ENCODE measurements at places on chromosomes 2 and 18. TPM values are rescaled to one million over a fixed set of nuclear protein-coding genes. Genes with fewer than 3 reads are reported as not detected.

GRCh38 chr18:23498877-23499276 is 4.4 kb upstream of the RMC1 start:
- peak; percentile 80 for DNase-seq
- H3K36me3 ChIP-seq: peaks cover under 1% of the 10 kb centered on the region
- no peak overlapping the region for H3K4me3 ChIP-seq
- no peak overlapping the region for H3K27ac ChIP-seq
- peaks cover 9% of the 10 kb centered on the region for H3K4me1 ChIP-seq

- H3K4me3 ChIP-seq: no peak overlapping the region
- peaks cover 10% of the 10 kb centered on the region for H3K27me3 ChIP-seq
- H3K36me3 ChIP-seq: no peaks in the 10 kb centered on the region
- H3K27ac ChIP-seq: no peak overlapping the region
- H3K4me1 ChIP-seq: peaks cover 16% of the 10 kb centered on the region
- DNase-seq: no peak
These were observed 2.2 kb upstream of the EHD3 start for GRCh38 chr2:31231571-31232302.

DNA sequence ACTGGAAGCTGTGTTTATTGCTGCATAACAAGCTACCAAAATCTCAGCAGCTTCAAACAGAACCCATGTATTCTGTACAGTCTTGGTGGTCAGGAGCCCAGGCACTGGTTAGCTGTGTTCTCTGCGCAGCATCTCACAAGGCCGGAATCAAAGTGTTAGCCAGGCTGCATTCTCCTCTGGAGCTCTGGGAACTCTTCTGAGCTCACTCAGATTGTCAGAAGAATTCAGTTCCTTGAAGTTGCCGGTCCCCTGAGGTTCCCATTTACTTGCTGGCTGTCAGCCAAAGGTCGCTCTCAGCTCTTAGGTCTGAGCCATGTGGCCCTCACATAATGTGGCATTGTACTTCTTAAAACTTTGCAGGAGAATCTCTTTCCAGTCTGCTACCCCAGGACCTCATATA is 123.6 kb upstream of the SMIM21 start:
- no peak for DNase-seq
- peaks cover 8% of the 10 kb centered on the region for H3K27me3 ChIP-seq
- H3K36me3 ChIP-seq: no peaks in the 10 kb centered on the region
- no peak overlapping the region for H3K4me3 ChIP-seq
- no peak overlapping the region for H3K27ac ChIP-seq

DNA sequence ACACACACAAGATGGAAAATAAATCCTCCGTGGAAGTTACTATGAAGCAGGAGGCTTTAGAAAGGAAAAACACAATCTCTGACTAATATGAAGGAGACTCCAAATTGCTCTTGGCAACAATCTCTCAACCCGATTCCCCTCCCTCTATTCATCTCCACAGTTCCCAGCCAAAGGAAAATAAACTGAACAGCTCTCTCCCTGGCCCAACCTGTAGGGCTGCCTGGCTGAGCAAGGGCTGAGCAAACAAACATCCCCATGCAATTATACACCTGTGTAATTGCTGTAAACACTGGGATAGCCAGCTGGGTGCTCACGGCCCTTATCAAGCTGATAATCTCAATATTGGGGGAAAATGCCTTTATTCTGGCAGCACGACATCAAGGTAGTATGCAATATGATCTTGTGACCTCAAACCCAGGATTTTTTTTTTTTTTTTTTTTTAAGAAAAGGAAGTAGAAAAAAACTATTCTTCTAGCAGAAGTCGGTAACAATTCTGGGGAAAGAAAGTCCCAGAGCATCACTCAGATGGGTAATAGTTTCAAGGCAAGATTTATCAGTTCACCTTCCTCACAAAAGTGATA is 203.3 kb upstream of the SMAD2 start:
- no peak overlapping the region for H3K27ac ChIP-seq
- no peaks in the 10 kb centered on the region for H3K36me3 ChIP-seq
- H3K4me1 ChIP-seq: peaks cover 18% of the 10 kb centered on the region
- DNase-seq: no peak
- H3K4me3 ChIP-seq: no peak overlapping the region

DNA sequence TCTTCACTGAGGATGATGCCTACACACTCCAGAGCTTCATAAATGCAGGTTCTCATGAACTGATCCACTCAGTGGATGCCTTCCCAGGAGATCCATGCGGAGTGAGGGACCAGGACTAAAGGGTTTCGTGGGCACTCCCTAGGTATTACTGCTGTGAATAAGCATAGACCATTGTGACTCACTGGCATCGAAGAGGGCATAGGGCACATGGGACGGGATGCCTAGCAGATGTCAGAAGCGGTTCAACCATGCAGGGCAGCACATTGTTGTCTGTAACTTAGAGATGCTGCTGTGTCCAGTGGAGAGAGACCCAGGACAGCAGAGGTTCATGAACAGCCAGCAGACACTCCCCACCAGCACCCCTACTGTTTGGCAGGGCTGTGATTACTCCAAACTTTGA is 17.2 kb downstream of the GKN2 start:
- no peaks in the 10 kb centered on the region for H3K36me3 ChIP-seq
- peaks cover 1% of the 10 kb centered on the region for H3K4me1 ChIP-seq
- no peak for DNase-seq
- no peak overlapping the region for H3K4me3 ChIP-seq

DNA sequence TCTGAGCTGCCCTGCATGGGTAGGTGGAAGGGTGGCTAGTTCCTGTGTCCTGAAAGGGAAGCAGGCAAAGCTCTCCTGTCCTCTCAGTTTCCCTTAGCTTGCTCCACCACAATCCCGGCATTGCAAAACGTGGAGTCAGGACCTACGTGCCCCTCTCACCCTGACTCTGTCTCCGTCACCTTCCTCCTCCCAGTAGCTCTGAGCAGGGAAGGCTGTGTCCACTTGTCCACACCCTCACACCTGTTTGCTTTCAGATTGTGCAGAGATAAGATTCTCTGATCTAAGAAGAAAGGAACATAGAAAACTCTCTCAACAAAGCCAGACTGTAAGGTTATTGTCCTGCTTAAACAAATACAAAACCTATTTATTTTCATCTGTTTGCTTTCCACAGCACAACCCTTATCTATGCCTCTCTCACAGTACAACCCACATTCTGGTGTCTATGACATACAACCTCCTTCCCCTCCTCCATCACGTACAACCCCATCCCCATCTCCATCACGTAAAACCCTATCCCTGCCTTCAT is 79.0 kb downstream of the ALPK2 start:
- no peaks in the 10 kb centered on the region for H3K27me3 ChIP-seq
- DNase-seq: no peak
- peaks cover 7% of the 10 kb centered on the region for H3K36me3 ChIP-seq

GRCh38 chr18:63040788-63041410 is 278.7 kb downstream of the BCL2 start:
- peaks cover 23% of the 10 kb centered on the region for H3K4me1 ChIP-seq
- H3K36me3 ChIP-seq: no peaks in the 10 kb centered on the region
- no peak overlapping the region for H3K4me3 ChIP-seq
- DNase-seq: peak; percentile 20
- H3K27me3 ChIP-seq: peaks cover 14% of the 10 kb centered on the region

DNA sequence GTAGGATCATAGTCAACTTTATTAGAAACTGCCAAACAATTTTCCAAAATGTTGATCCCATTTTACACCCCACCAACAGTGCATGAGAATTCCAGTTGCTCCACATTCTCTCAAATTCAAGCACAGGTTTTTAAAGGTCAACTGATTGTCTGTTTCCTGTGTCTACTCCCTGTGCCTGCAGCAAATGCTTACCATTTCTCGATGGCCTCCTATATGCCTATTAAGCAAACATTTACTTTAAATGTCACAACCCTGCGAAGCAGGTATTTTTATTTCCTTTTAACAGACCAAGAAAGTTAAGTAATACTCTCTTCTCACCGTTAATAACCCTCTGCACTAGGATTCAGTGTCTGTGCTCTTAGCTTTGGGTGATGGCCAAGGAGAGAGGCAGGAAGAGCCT is 163.8 kb upstream of the EPB41L3 start:
- no peak for DNase-seq
- no peak overlapping the region for H3K4me3 ChIP-seq
- no peaks in the 10 kb centered on the region for H3K36me3 ChIP-seq

DNA sequence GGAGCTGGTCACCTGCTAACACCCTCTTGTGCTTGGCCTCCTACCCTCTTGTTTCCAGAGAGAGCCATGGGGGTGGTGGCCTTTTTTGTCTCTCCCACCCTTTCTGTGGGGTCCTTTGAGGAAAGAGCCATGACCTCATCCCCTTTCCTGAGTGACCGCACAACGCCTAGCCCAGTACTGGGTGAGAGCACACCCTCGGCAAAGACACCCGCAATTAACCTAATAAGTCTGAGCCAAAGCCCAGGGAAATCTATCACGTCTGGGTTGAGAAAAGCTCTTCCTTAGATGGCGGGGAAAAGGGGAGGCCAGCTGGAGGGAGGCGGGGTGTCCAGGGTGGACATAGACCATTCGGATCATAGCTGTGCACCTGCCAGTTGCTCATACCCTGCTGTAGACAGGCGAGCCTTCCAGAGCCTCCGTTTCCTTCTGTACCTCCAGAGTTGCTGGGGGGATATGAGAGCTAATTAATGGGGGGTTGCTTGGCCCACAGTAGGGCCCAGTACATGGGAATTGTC is 93.7 kb upstream of the MCFD2 start:
- no peak for DNase-seq
- no peaks in the 10 kb centered on the region for H3K27me3 ChIP-seq
- H3K27ac ChIP-seq: no peak overlapping the region

DNA sequence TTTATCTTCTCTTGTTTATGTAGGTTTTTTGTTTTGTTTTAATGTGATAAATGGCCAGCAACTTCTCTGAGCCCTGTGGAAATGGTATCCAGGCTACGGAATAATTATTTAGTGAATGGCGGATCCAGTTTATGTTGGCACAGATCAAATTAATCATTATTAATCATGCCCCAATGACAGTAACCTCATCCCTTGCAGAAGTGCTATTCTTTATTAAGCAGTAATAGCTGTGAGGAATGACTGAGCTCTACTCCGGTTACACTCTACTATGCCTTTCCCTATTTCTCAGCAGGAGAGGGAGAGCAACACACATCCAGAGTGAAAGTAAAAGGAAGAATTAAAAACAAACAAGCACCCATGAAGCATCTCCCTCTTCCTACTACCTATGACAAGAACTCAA is 84.8 kb downstream of the SETBP1 start:
- no peak overlapping the region for H3K27ac ChIP-seq
- H3K4me3 ChIP-seq: no peak overlapping the region
- peaks cover 2% of the 10 kb centered on the region for H3K27me3 ChIP-seq
- no peaks in the 10 kb centered on the region for H3K36me3 ChIP-seq

DNA sequence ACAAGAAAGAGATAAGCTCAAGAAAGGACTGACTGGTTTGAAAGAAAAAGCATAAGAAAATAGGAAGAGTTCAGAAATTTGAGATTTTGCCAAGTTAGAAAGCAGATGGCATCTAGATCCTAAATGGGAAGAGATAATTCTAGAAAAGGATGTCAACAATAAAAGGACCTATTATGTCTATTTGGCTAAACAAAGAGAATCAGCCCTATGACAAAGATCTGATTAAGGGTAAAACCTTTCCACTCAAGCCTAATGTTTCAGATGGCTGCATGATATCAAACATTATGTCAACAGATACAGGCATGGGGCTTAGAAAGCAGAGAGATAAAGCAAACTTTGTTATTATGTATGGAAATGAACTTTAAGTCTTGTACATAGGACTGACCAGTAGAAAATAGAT is 465.0 kb upstream of the TRIB2 start:
- no peak overlapping the region for H3K27ac ChIP-seq
- H3K4me1 ChIP-seq: no peaks in the 10 kb centered on the region
- H3K36me3 ChIP-seq: no peaks in the 10 kb centered on the region
- H3K4me3 ChIP-seq: no peak overlapping the region
- no peak for DNase-seq

GRCh38 chr2:50751311-50752031 is 280.5 kb downstream of the NRXN1 start:
- H3K4me3 ChIP-seq: no peak overlapping the region
- no peak for DNase-seq
- H3K27ac ChIP-seq: no peak overlapping the region
- H3K36me3 ChIP-seq: no peaks in the 10 kb centered on the region
- H3K27me3 ChIP-seq: no peaks in the 10 kb centered on the region

GRCh38 chr2:176001281-176001915 is 669 bp downstream of the LNPK start:
- no peaks in the 10 kb centered on the region for H3K36me3 ChIP-seq
- peaks cover 22% of the 10 kb centered on the region for H3K4me1 ChIP-seq
- DNase-seq: peak; percentile 71
- H3K4me3 ChIP-seq: peak overlapping the region; percentile 90
- H3K27me3 ChIP-seq: peaks cover 3% of the 10 kb centered on the region
- peak overlapping the region; percentile 83 for H3K27ac ChIP-seq

GRCh38 chr2:131093696-131094462 is 619 bp upstream of the FAM168B start:
- peak overlapping the region; percentile 96 for H3K27ac ChIP-seq
- peak; percentile 52 for DNase-seq
- H3K4me1 ChIP-seq: peaks cover 13% of the 10 kb centered on the region
- peaks cover 10% of the 10 kb centered on the region for H3K36me3 ChIP-seq

DNA sequence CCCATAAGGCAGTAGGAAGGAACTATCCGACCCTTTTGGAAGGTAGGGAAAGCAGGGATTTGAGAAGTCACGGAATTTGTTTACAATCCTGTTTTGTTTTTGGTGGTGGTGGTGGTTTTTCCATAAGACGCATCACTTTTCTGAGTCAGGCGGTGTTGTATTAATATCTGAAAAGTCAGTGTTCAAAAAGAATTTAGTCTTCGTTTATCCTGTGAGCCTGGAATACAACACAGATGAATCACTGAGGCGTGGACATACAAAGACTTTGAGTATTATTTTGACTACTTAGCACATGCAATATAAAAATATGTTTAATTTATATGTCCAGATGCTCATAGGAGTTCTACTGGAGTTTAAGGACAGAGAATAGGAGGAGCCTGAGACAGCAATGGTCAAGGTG is 785 bp downstream of the ZNF892 start:
- H3K36me3 ChIP-seq: peaks cover 41% of the 10 kb centered on the region
- H3K4me1 ChIP-seq: peaks cover 15% of the 10 kb centered on the region
- no peak for DNase-seq
- no peaks in the 10 kb centered on the region for H3K27me3 ChIP-seq

GRCh38 chr2:213995400-213996105 is 415.3 kb upstream of the VWC2L start:
- DNase-seq: no peak
- no peaks in the 10 kb centered on the region for H3K4me1 ChIP-seq
- H3K36me3 ChIP-seq: no peaks in the 10 kb centered on the region
- no peak overlapping the region for H3K27ac ChIP-seq

METTL5 gene
- 110 TPM for total RNA-seq

SPDYA gene
- total RNA-seq: 1.1 TPM

FSHR gene
- total RNA-seq: not detected

RAB12 gene
- total RNA-seq: 9.4 TPM

ALPG gene
- total RNA-seq: not detected

GDF7 gene
- 0.02 TPM for total RNA-seq
